ENCODE measurements at places on chromosomes 3 and 15.

DNA sequence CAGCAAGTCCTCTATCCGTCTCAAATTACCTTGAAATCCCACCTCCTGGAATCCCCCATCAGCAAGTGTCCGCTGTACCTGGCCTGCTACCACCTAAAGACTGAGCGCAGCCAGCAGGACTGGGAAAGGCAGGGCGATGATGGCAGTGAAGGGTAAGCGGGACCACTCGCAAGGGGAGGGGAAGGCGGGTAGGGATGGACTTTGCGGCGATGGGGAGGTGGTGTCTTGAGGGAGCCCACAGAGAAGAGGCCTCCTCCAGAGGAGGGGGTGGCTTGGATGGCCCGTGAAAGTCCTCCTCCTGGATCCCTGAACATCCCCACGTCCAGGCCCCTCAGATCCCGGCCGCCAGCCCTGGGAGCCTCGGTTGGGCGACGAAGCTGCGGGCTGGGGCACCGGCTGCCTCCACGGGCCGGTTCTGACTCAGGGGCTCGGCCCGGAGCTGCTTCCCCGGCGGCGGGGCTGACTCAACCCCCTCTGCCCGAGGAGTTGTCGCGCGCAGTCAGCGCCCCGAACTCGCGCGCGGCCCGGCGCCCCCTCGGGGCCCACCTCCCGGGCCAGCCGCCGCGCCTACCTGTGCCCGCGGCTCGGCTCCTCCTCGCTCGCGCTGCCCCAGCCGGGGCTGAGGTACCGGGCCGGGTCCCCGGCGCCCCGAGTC, 512 bp downstream of the LARP6 start:
- DNase-seq = no peak

GRCh38 chr3:129745253-129745652, 138.8 kb upstream of the PLXND1 start:
- no peak for DNase-seq

DNA sequence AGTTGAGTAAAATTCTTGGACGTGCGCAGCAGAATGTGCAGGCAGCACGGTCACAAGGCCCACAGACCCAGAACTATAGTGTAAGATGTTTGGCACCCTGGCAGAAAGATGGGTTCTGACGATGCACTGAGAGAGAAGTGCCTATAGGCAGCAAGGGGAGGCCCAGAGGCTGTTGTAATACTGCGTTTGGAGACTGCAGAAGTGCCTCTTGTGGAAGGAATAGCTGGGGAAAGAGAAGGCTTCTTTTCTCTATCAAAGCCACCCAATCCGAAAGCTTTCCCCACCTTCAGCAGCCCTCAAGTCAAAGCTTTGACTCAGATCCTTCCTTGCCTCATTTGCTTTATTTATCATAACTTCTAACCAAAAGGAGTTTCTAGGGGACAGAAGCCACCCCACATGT, 5.2 kb upstream of the SIN3A start:
- no peak for DNase-seq

DNA sequence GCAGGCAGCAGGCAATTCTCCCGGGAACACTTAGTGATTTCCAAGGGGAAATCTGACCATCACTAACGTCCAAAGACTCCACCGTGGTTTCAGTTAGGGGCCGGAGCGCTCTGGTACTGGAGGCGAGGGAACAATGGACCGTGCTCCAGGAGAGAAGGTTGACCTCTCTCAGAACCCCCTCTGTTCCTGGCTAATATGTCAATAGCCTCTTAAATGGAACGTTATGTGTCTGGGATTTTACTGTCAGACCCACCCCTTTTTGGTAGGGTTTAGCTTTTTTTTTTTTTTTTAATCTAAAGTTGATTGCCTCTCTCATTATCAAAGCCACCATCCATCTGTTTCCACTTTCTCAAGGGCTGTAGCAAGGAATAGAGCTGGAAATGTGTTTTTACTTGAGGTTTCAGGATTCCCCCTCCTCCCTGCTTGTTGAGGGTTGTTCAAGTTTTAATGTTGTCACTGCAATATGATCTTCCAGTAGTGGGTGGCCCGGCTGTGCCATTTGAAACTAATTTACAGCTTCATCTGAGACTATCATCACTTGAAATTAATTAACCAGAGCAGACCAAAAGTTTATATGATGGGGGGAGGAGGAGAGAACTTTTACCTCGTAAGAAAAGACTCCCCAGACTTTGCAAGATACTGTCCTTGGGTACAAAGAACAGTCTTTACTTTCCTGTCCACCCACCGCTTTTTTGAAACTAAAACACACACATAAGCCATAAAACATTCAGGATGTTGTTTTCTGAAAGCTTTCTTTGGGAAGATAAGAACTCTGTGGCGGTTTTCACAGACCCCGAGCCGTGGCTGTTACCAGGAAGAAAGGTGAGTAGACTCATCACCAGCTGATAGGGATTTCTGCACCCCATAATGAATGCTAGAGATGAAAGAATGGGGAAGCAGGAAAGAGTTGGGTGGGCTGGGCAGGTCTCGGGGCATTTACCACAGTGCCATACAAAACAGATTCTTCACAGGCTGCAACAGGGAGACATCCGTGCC, 187.8 kb downstream of the UACA start:
- no peak for DNase-seq

DNA sequence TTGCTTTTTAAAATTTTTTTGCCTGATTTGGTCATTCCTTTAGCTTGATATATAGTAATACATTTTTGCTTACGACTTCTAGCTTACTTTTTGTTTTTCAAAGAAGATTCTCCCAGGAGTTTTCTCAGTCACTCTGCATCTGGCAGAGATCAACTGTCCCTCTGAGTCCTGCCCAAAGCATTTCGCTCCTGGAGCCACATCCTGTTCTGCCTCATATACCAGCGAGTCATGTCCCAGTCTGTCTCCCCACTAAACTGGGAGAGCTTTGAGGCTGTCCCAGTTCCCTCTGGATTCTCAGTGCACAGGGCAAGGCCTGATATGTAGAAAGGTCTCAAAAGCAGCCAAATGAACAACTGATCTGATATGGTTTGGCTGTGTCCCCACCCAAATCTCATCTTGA, 326.3 kb downstream of the ARRDC4 start:
- no peak for DNase-seq

- DNase-seq = no peak
Observed at GRCh38 chr15:80581976-80582375, 113.1 kb upstream of the ABHD17C start.

DNA sequence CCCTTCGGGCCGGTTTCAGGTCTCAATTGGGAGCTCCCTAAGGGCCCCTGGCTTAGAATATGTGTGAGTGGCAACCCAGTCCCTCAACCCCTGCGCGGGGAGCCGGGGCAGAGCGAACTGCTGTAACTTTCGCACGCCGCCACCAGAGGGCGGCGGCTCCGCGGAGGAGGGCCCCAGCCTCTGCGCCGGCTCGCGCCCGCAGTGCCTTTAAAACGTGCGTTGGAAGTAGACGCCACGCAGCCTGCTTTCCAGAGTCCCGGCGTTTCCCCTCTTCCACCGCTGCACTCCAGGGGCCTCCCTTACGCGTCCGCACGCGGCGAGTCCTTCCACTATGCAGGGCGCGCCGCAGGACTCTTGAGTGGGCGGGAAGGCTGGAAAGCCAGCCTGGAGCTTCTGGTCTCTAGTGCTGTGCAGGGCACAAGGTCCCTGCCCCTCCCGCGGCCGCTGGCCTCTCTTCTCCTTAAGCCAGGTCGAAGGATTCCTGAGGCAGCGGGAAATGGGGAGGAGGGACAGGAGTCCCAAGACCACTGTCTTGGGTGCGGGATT, 23.7 kb upstream of the RNU6-1 start:
- DNase-seq = peak; percentile 74

DNA sequence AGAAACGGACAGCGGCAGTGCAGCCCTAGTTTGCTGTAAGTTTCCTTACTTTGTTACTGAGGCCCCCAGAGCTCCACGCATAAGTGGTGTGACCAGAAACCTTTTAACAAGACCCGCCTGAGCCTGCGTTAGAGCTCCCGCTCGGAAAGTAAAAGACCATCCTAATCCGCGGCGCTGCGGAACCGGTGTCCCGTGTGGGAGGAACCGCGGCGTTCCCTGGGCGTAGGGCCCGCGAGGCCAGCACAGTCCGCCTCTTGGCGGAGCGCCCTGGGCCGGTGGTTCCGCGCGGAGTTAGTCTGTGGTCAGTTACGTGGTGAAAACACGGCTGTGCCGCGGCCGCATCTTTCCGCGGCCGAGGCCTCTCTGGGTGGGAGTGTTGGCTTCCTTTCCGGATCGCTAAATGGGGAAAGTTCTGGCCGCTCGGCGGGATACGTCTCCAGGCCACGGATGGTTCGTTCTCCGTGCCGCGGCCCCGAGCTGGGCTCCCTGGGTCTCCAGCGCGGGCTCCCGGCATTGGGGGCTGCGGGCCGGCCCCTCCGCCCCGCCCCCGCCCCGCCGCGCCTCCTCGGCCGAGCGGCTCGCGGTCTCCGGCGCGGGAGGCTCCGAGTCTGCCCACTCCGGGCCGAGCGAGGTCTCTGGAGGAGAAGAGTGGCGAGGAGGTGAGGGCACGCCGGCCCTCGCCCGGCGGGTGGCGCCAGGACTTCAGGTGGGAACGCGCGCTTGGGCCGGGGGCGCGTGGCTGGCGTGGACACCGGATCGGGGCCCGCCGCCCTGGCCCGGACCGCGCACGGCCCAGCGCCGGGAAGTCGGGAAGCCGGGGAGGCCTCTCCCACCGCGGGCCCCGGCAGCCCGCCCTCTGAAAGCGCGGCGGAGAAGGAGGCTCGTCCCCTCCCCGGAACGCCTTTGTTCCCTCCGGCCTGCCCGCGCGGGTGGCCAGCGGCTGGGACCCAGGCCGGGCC, 754 bp downstream of the B3GNT5 start:
- DNase-seq = no peak

GRCh38 chr3:159233734-159234133, 431.9 kb downstream of the MFSD1 start:
- DNase-seq = no peak

- no peak for DNase-seq
Observed at GRCh38 chr3:171415070-171415469, 45.1 kb downstream of the TNIK start.

DNA sequence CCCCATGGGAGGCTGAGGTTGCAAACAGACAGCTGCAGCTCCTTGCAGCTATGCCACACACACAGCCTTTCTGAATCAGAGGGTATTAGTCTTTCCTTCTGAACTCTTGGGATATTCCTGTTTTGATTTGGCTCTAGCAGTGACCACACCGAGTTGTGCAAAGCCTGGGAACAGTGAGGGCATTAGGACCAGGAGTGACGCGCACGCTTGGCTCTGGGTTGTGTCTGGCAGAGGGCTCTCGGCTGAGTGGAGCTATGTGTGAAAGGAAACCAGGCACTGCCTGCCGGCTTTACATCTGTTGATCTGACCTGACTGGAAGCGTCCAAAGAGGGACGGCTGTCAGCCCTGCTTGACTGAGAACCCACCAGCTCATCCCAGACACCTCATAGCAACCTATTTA, at the start of gene GALNT15:
TSS of gene GALNT15 (plus strand) at position 292 of the 400 bp plus-strand sequence. CDS start 472 bp downstream, outside the sequence.
- no peak for DNase-seq

GRCh38 chr3:120615847-120616609, 19.9 kb downstream of the NDUFB4 start:
- no peak for DNase-seq

DNA sequence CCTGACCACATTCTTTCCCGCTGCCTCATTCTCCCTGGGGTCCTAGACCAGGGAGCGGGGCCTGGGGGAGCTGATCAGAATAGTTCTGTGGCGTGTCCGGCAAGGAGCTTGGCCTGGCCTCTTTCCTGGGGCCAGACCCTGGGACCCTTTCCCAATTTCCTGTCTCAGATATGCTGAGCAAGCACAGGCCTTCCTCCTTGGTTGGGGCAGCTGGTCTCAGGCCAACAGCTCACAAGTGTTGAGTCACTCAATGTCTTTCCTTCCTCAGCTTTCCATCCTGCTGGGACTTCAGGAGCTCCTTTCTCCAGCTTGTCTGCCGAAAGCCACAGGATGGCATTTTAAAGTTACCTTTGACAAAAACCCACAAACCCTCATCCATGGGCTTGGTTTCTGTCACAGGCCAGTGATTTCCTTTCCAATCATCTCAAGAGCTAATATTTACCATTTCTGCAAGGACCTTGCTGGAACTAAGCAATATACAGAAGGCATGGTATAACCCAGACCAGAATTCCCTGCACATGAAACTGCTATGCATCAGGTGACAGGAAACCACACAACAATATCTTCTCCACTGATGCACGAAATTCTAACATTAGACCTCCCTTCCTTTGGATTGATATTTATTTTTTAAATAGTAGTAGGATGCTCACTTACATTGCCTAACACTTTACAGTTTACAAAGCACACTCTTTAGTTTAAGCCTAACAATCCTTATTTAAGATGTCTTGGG, 19.5 kb upstream of the TIMP4 start:
- DNase-seq = no peak

DNA sequence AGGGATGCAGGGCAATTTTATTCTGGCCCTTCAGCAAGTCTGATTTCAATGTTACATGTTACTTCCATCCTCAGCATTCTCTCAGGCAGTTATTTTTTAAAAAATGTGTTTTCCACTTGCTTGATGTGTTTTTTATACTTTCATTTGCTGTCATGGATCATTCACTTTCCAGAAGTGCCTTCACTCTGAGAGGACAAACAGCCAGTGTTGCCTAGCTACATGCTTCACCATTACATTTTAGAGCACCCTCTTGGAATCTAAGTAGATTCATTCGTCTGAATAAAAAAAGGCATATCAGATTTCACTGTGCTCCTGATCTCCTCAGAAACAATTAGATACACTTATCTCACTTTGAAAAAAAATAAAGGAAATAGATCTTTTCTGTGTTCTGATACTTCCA, 93.6 kb upstream of the POU1F1 start:
- DNase-seq = no peak

DNA sequence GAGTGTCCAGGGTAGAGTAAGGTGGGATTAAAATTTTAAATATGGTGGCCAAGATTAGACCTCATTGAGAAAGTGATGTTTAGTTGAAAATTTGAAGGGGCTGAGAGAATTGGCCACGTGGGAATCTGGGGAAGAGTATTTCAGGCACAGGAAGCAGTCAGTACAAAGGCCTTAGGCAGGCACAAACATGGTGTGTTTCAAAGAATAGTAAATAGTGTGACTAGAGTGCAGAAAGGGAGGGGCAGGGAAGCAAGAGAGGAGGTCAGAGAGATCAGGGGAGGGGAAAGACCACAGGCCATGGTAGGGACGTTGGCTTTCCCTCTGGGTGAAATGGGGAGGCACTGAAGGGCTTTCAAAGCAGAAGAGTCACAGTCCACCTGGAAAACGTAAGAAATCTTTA, 36.6 kb upstream of the POMGNT2 start:
- DNase-seq = no peak

GRCh38 chr15:66753687-66754377, 51.8 kb downstream of the SMAD6 start:
- no peak for DNase-seq

DNA sequence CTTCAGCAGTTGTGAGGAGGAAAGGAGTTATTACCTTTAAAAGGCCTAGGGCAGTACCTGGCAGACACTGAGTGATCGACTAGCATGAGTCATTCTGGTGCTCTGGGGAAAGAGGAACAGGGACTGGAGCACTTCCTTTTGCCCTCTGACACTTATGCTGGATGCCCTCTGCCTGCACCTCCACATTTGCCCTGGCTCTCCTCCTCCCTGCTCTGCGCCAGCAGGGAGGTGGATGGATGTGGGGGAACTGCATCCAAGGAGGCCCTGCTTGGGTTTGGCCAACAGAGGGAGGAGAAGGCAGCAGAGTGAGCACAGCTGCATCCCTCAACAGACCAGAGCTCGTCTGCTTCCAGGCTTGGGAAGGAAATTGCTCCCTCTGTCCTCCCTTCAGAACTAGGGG, 75.0 kb downstream of the SEMA5B start:
- no peak for DNase-seq

GRCh38 chr15:62079594-62079993, 12.8 kb downstream of the C2CD4A start:
- no peak for DNase-seq
